ENCODE measurements at places on chromosomes 4 and X.

- DNase-seq: no peak
Observed at GRCh38 chr4:138978600-138978999, 37.0 kb upstream of the NOCT start.

- DNase-seq: no peak
Observed at GRCh38 chr4:116413222-116413621, 672.2 kb downstream of the TRAM1L1 start.

DNA sequence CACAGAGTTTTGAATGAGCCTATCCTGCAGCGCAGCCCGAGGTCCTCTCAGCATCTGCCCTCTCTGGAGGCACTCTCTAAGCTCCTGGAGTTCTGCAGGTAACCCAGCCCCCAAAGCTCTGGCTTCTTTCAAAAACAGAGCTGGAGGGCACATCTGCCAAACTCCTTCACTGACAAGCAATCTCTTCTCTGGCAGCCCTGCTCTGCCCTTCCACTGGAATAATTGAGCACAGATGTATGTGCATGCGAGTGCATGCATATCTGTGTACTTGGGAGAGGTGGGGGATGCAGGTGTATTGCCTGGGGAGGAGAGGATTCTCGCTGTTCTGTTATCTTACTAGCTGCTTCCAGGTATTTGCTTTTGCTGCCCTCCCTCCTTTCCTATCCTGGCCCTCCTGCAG lies 22.2 kb upstream of the PLP1 start:
- DNase-seq: no peak

DNA sequence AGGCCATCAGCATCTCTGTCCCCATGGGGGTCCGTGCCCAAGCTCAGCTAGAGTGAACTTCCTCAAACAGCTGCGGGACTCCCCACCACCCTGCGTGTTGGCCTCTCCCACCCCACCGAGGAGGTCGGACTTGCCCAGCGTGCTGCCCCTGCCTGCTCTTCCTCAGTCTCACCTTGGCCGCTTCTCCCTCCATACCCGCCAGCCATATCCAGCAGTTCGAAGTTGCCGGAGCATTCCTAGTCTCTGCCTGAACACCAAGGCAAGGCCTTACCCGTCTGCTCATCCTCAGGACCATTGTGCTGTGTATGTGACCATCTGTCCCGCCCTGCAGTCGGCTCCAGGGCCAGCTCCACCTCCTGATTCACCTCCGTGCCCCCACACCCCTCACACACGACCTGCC lies 84.5 kb downstream of the WFS1 start:
- DNase-seq: no peak

- no peak for DNase-seq
Observed at GRCh38 chrX:129490330-129490729, 33.0 kb downstream of the SMARCA1 start.

GRCh38 chr4:151922811-151923210 lies 162.0 kb upstream of the GATB start:
- no peak for DNase-seq

DNA sequence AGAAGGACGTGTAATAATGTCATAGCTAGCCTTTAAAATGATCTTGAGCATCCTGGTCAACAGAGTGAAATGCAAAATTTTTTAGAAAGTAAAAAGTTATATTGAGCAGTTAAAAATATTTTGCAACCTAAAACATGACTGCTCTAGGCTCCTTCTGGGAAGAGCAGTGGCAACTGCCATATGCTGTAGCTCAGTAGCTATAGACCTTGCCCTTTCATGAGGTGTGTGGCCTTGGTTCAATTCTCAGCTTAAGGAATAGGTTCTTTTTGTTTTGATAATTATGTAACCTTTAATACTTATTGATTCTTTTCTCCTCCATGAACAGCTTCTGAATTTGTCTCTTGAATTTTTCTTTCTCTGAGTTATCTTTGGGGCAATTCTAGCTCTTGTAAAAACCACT lies 105.0 kb downstream of the ARSJ start:
- no peak for DNase-seq

DNA sequence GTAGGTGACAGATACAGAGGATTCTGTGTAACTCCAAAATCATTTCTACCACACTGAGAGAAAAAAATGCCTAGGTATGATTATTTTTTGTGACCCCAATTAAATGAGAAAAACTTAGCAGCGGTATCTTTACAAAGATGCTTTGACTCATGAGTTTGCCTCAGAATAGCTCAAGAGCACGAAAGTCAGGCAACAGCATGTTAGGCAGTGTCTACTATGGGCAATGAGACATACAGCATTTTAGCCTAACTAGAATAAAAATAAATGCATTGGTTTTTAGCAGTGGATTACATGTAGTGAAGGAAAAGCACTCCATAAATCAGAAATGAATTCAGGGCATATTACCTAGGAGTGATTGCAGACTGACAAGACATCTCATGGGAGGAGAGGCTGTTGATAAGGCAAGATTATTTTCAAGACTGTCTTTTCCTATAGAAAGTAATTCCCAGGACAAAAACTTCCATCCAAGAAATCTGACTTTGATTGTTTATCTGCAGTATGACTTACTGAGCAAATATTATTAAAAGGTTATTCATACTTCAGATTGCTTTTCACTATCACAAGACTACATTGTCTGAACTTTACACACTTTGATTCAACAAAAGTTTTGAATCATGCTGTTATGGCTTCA lies 3.6 kb downstream of the ANXA10 start:
- no peak for DNase-seq

GRCh38 chr4:20271950-20272349 lies 20.2 kb downstream of the SLIT2 start:
- DNase-seq: no peak

GRCh38 chr4:23135792-23136645 lies 443.3 kb downstream of the GBA3 start:
- DNase-seq: no peak

GRCh38 chr4:108106186-108106585 lies 62.5 kb downstream of the LEF1 start:
- no peak for DNase-seq

DNA sequence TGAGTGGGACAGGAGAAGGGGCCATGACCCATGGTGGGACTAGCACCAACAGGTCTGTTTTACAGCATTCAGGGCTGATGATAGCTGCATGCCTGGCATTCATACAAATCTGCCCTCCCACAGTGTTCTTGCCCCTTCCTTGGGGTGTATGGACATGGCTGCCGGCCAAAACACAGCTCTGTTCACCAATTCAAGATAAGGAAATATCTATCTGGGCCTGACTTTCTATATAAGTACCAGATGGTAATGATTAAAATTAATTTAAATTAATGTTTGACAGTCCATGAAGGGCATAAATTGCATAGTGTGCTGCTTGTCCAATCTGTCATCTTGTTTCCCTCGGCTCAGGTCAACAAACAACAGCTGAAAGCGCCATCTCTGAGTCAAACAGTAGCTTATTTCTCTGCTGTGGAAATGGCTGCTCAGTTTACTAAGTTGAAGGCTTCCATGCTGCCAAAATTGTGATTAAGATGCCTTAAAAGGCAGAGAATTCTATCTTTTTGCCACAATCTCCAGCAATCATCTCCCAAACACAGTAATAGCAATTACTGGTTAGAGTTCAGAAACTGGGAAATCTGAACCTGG lies 67.0 kb upstream of the TSPAN7 start:
- no peak for DNase-seq

DNA sequence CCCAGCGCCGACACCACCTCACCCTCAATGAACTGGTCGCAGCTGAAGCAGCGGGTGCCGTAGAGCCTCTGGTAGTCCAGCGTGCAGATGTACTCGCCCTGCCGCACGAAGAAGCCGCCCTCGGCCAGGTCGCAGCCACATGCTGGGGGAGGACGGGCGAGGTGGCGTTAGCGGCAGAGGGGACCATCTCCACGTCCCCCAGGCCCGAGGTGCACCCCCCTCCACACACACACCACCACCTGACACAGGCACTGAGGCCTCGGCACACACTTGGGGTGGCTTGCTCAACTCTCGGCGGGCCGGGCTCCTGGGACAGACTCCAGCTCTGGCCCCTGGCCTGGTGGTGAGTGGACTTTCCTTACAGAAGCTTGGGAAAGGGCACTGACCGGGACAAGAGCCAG lies 61.5 kb downstream of the ABLIM2 start:
- no peak for DNase-seq

- DNase-seq: no peak
Observed at GRCh38 chrX:2299871-2300270, 200.9 kb downstream of the DHRSX start.

DNA sequence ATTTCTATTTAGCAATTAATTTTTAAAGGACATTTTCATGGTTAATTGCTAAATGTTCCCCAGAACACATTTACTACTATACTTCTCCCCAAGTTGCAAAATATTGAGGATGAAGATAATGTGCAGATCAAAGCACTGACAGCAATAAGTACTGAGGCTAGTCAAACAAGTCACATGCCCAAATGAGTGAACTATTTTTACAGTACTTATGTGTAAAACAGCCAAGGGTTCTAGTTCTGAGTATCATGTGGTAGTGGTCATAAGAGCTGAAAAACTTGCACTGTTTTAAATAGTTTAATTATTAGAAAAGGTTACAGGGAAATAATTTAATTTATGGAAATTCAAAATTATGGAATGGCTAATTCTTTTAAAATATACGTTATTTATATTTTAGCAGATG lies 3.8 kb downstream of the GALNTL6 start:
- DNase-seq: no peak

- DNase-seq: no peak
Observed at GRCh38 chr4:76066546-76066945, 8.0 kb upstream of the ART3 start.

DNA sequence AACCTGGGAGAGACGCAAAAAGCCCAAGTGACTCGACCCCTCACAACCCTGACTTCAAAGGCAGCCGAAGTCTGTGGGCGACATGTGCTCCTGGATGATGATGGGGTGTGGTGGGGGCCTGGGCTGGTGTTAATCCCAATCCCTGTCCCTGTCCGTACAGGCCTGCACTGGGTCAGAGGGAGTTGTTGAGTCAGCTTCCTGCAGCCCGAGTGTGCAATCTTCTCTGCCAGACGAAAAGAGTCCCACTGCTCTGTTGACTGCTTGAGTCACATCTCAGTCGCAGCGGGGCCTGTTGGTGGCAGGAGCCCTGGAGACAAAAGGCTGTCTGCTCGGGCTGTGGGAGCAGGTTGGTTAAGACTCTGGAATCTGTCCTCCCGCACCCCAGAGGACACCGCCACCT lies 10.3 kb downstream of the FAM3A start:
- DNase-seq: no peak

DNA sequence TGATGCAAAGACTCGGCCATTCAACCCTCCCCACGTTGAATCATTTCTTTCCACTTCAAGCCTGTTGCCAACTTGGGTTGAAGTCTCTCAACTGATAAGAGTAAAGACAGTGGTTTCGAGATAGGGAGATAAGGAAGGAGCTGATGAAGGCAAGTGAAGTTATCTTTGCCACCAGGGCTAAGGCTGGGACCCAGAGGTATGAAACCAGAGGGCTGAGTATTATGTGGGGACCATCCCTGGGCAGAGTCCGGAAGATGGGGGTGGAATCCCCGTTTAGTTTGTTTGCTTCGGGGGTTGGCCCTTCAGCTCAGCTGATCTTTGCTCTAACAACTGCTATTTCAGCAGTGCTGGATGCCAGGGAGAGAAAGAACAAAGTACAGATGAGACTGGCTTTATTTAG lies 2.3 kb upstream of the XPNPEP2 start:
- no peak for DNase-seq

DNA sequence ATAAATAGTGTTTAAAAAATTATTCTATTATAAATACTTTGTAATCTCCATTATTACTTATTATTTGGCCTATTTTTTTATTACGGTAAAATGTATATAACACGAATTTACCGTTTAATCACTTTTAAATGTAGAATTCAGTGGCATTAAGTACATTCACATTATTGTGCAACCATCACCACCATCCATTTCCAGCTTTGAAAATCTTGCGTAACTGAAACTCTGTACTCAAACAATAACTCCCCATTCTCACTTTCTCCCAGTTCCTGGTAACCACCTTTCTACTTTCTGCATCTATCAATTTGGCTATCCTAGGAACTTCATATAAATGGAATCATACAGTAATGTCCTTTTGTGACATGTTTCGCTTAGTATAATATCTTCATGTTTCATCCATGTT lies 45.7 kb downstream of the PASD1 start:
- no peak for DNase-seq

GRCh38 chr4:152599095-152599494 lies 63.2 kb upstream of the FBXW7 start:
- no peak for DNase-seq

GRCh38 chrX:20487227-20487626 lies 220.5 kb upstream of the RPS6KA3 start:
- DNase-seq: no peak

- DNase-seq: peak; percentile 90
Observed at GRCh38 chr4:76949276-76950051, at the start of gene SEPTIN11. SEPTIN11 (plus strand) TSS chr4:76949752; CDS start chr4:76949904, 152 bp downstream.

- no peak for DNase-seq
Observed at GRCh38 chrX:117376460-117376859, 740.1 kb downstream of the KLHL13 start.

DNA sequence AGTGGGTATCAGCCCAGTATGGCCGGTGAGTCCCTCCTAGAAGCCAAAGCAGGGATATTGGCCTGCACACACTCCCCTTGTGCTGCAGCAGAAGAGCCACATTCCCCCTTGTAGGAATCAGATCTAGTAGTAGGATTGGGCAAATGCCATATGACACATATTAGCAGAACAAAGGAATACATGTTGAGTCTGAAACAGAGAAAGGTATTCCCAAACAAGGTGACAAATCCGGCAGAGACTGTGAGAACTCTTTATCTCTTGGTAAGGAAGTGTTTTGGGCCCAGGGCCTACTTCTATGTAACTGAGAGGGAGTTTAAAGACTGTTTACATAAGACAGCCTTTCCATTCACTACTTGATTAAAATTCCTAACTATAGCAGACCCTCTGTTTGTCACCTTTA lies 1382.0 kb downstream of the FAM133A start:
- DNase-seq: no peak

- no peak for DNase-seq
Observed at GRCh38 chr4:127441571-127441970, 191.2 kb upstream of the INTU start.

DNA sequence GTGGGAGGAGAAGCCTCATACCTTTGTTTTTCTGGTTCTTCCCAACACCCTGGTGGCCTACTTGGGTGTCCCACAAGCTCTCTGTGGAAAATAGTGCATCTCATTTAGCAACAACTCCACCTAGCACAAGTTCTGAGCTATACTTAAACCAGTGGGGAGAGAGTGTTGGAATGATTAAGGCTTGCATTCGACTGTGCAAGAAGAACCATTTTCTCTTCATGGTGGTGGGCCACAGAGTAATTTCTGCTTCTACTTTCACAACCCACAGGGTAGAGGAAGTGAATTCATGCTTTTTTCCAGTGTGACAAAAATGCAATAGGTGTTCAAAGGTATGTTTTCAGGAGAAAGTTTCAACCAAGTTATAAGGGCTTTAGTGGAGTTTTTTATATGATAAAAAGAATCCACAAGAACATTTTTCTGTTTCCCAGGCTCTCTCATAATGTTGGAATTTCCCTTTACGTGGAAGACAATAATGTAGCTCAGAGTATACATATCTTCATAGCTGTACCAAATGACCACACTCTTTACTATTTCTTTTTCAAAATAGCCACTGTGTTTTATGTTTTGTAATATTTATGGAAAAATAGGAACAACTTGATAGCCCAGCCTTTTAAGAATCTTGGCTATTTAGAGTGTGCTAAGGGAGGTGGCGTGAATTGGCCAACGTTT lies 80.3 kb upstream of the HHIP start:
- DNase-seq: no peak

GRCh38 chr4:84028340-84028739 lies 470.8 kb downstream of the NKX6-1 start:
- no peak for DNase-seq

GRCh38 chrX:153831429-153832150 lies 1.2 kb upstream of the PDZD4 start:
- no peak for DNase-seq

GRCh38 chr4:64756016-64756415 lies 346.8 kb upstream of the TECRL start:
- no peak for DNase-seq

- no peak for DNase-seq
Observed at GRCh38 chrX:51742586-51742985, 656 bp upstream of the GSPT2 start.
